ENCODE measurements at places on chromosomes 6 and 20.

DNA sequence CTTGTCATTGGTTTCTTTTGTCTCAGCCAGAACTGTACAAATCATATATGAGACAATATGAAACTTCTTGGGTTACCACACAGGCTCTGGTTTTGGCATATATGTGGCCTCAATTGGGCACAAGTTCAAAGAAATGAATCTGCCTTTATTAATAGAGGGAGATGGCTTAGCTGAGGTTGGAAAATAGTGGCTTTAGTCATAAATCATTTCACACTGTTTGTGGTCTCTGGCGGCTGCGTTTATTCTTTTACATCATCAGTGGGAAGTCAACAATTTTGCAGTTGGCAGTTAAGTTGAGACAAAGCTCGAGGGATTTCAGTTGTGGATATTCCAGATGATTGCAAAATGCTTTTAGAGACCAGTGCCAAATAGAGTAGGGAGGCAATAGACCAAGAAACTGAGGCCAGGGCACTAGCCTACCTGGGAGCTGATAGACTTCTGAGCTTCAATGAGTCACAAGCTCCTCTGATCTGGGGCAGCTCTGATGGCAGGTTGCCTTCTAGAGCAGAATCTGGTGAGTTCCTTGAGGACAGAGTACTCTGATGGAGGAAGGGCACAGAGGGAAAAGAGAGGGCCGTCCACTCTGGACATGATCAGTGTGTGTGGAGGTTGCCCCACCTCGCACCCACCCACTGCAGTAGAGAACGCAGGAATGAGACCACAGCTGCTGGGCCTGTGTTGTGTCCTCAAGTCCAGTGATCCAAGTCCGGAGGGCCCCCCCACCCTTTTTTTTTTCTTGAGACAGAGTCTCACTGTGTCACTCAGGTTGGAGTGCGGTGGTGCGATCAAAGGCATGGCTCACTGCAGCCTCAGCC, 73.5 kb downstream of the ARMC2 start:
- no peak for DNase-seq

DNA sequence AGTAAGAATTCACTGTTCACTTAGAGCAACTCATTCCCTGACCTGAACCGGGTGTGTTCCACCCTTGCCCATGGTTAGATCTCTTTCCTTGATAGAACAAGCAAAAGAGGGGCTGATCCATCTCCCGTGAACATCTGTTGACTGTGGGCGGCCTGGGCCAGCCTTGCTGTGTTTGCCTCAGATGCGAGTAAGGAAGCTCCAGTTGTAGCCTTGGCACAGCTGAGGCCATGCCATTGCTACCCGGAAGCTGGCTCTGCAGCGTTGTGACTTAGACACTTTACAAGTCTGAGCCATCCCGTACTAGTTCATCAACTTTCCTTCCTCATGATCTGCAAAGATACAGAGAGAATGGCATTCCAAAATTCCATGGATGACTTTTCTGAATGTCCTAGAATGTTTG, 139.0 kb downstream of the MAP3K4 start:
- DNase-seq: no peak

DNA sequence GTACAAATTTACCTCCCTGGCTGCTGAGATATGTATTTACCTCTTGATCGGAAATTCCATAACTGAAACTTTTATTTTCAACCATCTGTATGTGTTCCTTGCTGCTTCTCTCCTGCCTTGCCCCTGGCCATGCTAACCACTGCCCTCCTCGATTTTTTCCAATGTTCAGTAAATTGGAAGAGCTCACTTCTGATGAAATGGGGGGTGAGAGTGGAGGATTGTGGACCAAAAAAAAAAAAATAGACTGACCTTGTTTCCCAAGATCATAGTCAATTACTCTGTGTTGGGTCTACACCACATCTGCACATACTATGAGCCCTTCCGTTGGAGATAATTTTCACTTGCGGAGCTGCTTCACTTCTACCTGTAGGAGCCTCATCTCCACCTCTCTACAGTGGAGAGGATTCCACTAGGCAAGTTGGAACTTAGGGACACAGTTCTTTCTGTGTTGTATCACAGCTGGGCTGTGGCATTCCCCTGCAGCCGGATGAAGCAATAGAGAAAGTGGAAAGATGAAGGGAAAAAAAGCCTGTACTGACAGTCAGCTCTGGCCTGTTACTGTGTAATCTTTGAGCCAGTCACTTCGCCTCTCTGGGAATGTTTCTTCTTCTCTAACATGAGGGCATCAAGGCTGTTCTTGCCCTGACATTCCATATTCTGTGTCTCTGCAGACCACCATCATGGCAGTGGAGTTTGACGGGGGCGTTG, 1.6 kb downstream of the PSMB9 start:
- DNase-seq: no peak

GRCh38 chr6:79431537-79431933, 105.7 kb downstream of the LCA5 start:
- DNase-seq: no peak

- no peak for DNase-seq
Measured at GRCh38 chr6:6260196-6260722, 60.2 kb downstream of the F13A1 start.

DNA sequence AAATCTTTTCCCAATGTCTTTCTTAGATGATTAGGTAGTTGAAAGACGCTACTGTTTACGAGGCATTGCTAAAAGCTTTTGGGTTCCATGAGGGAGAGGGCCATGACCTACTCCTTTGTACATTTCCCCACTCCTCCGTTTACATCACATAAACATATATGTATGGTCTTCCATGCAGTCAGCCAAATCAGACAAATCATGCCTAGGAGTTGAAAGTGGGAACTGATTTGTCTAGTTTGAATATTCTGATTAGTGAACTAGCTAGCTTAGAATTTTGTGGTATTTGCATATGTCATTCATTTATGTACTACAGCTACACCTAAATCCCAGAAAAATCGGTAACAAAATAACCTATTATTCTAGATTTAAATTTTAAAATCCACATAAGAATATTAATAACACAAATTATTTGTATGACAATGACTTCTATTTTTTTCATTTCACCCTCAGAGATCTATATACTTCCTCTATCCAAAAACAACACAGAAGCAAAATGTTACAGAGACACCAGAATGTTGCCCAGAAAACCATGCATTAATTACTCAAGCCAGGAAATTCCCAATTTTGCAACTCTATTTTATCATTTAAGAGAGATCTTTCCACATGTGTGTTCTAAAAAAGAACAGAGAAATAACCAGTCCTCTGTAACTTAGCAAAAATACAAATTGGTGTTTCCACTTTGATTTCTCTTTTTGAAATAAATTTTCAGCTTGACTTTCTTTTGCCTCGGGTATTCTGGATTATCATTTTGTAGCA, 231.9 kb downstream of the LAMA2 start:
- no peak for DNase-seq

DNA sequence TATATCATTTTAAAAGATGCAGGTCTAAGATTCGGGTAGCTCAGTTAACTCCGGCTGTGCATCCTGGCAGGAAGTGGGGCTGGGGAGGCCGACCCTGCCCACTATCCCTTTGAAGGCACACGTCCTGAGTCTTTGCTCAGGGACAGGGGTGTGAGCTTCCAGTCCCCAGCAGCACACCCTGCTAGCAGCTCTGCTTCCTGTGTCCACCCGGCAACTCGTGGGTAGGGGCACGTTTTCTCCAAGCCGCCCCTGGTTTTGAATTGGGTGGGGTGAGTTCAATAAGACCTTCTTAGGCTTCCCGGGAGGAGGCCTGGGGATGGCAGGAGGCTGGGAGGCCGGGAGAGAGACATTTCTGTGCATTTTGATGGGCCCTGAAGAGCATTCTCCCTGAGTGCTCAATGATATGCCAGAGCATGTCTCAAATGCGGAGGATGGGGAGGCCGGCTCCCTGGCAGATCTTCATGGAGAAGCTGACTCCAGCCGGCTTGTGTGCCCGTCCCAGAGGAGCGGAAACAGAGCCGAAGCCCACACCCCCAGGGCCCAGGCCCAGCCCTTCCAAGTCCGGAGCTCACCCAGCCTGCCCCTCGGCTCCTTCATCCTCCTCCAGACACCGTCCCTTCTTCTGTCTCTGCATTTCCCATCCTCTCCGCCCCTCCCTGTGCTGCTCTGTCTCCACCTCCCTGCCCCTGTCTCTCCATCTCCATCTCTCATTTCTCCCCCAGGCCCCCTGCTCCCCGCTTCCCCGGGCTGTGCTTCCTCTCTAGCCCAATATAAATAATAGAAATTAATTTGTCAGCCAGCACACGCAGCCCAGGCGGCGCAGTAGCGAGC, 36.3 kb upstream of the ZFAND3 start:
- no peak for DNase-seq

- DNase-seq: no peak
Measured at GRCh38 chr6:97102145-97102790, 177.7 kb downstream of the KLHL32 start.

DNA sequence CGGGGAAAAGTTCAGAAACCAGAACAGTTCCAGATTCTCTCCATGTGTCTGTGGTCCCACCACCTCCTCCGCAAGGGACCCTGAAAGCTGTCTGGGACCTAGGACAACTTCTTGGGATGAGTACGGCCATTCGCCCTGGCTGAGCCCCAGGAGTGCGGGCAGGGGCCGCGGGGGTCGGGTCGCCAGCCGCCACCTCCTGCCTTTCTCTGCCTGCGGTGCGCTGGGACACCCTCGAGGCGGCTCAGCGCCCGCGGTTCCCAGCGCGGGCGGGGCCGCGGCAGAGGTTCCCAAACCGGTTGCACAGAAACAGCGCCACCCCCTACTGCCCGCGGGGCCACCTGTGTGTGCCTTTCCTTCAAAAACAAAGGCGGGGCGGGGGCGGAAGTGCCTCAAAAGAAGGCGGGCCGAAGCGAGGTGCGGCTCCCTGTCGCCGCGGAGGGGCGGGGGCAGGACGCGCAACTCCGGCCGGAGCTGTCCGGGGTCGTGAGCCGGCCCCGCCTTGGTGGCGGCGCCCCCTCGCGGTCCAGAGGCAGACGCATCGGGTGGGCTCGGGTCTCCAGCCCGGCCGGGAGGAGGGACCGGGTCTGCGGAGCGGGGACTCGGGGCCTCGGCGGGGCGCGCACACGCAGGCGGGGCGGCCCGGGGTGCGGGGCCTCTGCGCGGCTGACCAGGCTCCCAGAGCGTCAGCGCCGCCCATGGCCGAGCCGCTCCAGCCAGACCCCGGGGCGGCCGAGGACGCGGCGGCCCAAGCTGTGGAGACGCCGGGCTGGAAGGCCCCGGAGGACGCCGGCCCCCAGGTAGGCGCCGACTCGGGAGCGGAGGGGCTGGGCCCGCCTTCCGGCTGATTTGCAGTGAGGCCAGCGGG, at the start of gene HEBP2:
Gene HEBP2, plus strand, starts transcription at position 423 of the 865 bp plus-strand sequence. Its CDS starts 273 bp downstream, at position 696.
- peak; percentile 86 for DNase-seq

GRCh38 chr6:5506149-5506548, 244.8 kb downstream of the FARS2 start:
- DNase-seq: no peak

DNA sequence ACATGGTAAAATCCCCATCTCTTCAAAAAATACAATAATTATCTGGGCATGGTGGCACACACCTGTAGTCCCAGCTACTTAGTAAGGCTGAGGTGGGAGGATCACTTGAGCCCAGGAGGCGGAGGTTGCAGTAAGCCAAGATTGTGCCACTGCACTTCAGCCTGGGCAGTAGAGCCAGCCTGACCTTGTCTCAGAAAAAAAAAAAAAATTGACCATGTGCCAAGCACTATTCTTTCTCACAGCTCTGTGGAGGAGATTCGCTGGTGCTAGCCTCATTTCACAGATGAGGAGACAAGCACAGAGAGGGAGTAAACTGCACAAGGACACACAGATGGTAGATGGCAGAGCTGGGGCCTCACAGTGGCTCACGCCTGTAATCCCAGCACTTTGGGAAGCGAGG, 131.8 kb upstream of the JARID2 start:
- DNase-seq: no peak

DNA sequence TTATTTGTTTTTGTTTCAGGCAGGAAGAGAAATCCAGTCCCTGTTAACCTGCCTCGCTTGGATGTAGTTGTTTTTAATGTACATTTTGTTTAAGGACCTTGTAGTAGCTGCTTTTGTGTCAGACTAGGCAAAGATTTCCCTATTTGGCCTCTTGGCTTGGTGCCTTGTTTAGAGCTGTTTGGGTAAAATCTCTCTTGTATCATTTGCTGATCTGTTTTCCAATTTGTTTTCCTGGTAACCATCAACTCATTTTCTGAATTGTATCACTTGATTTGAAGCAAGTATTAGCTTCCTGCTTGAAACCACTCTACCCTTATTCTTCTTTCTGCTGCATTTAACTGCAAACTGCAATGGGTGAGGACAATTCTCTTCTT, 160.7 kb downstream of the ZFAND3 start:
- no peak for DNase-seq

DNA sequence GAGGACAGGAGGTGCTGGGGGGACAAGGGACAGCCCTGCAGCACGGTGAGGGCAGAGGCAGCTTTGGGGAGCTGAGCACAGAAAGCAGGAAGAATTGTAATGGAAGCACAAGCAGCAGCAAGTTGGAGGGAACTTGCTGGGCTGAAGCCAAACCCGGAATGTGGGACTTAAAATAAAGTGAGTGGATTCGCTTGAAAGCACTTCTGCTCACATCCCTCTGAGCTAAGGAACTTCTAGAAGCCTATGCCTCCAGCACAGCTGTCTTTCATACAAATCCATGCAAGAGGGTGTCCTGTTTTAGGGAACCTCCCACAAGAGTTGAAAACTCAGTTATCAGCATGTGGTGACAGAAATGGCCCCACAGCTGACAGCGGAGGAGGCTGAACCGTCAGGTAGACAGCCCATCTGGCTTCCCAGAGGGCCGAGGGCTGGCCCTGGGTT, 71.4 kb upstream of the MLN start:
- no peak for DNase-seq

DNA sequence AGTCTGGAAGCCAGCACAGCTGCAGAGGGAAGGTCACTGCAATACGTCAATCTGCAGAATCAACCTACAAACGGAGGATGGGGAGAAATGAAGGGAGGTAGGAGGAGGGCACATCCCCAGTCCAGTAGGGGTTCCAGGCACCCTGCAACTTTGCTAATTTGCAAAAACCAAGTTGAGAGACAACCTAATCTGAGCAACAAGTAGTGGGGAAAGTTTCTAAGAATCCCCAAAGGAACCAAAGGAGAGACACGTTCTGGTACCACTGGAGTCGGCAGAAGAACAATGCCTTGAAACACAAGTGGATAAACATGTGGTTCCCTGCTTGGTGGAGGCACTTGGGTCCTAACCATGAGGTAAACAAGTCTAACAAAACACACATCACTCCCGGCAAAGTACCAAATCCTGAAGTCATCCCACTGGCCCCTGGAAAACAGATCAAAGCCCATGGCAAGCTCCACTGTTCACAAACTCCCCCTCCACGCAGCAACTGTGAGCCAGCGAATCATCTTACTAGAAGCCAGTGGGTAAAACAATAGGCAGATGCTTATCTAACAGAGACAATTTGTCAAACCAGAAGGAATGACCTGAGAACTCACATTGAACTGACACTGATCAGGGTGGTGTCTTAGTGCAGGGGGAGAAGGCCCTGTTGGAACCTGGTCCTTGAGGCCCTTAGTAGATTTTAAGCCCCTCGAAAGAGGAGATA, 4.7 kb downstream of the MRPS18A start:
- DNase-seq: no peak

- DNase-seq: no peak
Measured at GRCh38 chr6:65295812-65296211, 411.2 kb downstream of the EYS start.

All from T-helper 1 cell (primary cell).